Immature natural killer cell (primary cell): ENCODE measurements at places on chromosomes 3 and 15. TPM values are rescaled to one million over a fixed set of nuclear protein-coding genes. Genes with fewer than 3 reads are reported as not detected.

Gene SHF
- 2.0 TPM for polyA plus RNA-seq

Gene EXD1
- polyA plus RNA-seq = not detected

DNA sequence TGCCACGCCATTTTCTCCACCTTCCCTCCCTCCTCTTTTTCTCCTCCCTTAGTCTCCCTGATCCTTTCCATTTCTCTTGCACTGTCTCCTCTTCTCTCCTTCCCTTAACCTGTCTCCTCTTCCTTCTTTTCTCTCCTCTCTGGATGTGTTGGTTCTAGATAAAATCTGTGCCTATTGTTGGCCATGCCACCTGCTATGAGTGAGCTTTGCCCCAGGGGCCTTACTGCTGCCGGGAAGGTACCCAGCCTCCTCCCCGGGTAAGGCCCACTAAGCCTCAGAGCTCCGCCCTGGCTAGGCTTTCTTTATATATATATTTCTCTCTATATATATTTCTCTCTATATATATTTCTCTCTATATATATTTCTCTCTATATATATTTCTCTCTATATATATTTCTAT, 14.7 kb downstream of the GPD1L start:
- no peak for DNase-seq

Gene TRPM1
- not detected for polyA plus RNA-seq

Gene TUBGCP5
- polyA plus RNA-seq = 7.9 TPM

Gene CDAN1
- 3.9 TPM for polyA plus RNA-seq

DNA sequence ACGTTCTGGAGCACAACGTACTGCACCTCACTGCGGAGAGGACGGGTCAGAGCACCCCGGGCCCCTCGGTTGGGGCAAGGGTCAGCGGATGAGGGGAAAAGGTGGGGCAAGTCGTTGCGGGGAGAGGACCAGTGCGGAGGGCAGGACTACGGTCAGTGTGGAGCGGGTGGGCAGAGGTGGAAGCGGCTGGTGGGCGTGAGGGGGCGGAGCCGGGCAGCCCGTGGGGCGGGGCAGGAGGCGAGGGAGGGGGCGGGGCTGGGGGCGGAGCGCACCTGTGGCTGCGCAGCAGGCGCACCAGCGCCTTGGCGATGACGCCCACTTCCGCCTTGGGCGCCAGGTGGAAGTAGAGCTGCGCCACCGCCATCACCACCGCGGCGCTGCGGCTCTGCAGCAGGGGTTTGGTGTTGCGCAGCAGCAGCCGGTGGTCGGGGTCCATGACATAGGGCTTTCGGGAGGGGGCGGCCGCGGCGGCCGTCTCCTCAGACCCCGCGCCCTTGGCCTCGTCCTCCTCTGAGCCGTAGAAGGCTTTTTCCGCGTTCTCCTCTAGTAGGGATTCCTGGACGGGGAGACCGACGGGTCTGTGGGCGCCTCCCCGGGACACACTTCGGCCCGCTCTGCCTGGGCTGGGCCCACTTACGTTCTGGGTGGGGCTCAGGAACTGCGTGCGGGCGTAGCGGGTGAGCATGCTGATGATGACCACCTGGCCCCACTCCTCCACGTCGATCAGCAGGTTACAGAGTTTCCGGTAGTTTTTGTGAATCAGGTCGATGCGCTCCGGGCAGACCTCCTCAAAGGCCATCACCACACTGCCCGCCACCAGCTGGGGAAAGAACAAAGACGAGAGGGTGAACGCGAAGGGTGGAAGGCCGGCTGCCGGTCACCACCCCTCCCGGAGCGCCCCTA, 29.2 kb downstream of the AP3B2 start:
- DNase-seq = peak; percentile 61

GRCh38 chr15:61153291-61153690, 75.8 kb downstream of the RORA start:
- no peak for DNase-seq

Gene GRM2
- polyA plus RNA-seq = not detected

Gene GXYLT2
- polyA plus RNA-seq = not detected

Gene FETUB
- polyA plus RNA-seq = not detected

DNA sequence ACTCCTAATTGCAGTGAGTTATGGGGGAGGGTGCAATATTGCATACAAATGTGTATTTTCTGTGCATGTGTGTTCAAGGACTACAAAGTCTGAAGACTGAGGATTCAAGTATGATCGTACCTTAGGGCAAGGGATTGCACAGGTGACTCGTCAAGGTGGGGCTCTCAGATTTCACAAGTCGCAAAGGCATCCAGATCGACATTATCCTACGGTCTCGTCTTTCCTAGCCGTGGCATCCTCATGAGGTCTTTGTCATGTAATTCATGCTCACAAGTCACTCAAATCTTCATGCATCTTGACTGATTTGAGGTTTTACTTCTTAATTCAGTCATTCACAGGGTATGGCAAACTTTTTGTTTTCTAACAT, 191.4 kb upstream of the HES1 start:
- DNase-seq = no peak

Gene GPR149
- polyA plus RNA-seq = not detected

DNA sequence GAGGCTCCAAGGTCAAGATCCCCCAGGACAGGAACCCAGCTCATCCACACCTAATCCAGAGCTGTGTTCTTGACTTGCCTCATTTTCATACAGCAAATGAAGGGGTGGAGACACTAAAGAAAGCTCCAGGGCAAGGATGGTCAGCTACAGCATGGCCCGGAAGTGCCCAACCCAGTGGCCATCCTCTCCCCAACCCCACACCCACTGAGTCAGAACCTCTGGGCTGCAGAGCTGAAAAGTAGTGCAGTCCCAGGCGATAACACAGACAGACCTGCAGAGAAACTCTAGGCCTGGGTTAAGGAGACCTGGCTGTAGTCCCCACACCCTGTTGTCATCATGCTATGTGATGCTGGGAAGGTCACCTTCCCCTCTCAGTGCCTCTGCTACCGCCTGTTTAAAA, 85.3 kb downstream of the SEMA5B start:
- DNase-seq = no peak

DNA sequence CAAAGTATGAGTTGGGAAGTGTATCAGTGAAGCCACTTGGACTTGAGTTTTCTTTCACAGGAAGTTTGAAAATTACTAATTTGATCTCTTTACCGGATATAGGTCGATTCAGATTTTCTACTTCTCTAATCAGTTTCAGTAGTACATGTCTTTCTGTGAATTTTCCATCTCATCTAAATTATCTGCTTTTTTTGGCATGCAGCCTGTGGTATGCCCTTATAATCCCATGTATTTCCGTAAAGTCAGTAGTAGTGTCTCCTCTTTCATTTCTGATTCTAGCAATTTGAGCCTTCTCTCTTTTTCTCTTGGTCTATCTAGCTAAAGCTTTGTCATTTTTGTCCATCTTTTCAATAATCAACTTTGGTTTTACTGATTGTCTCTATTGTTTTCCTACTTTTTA, 168.4 kb upstream of the UBE2E1 start:
- DNase-seq = no peak

Gene DNAH12
- not detected for polyA plus RNA-seq

DNA sequence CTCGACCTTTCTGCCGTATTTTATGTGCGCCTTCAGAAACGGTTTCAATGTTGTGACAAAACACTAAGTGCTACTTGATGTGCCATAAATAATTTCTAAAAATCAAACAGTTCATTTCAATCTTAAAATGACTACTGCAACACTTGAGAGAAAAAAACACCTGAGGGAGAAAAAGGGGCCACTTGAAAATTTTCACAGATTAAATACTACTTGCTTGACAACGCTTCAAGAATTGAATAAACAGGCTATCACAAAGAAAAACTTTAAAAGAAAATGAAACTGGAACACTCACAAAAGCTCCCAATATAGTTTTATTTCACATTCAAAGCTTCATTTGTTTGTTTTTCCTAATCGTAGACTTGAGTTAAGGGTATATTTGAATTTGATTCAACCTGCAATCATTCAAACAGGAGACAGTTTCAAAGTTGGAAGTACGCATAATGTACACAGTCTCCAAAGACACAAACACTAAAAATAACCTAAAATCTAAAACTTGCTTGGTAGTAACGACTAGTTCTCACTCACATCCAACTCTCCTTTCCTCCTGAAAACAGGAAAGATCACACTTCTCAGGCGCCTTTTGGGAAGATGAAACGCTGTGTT, 380.7 kb downstream of the ERC2 start:
- DNase-seq = no peak

GRCh38 chr3:169528289-169528688, 135.2 kb downstream of the MECOM start:
- DNase-seq = no peak

- no peak for DNase-seq
Measured at GRCh38 chr15:85531083-85531482, 150.7 kb downstream of the AKAP13 start.

DNA sequence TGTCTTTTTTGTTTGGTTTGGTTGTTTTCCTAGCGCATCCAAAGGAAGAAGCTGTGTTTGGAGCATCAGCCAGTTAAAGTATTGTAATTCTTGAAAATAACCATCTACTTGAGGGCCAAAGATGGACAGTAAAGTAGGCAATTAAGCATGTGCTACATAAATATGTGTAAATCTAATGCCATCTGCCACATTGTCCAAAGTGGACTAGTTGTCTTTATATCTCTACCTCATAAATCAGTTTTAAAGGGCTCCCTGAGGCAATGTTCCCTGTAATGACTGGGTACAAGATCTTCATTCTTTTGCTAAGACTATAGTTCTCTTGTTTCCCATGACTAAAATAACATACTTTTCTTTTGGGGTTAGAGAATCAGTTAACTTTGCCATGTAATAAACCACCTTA, 460.0 kb upstream of the RARB start:
- no peak for DNase-seq

- DNase-seq = no peak
Measured at GRCh38 chr3:149628957-149629670, 28.7 kb downstream of the WWTR1 start.

- no peak for DNase-seq
Measured at GRCh38 chr3:102460579-102460978, 25.8 kb downstream of the ZPLD1 start.

DNA sequence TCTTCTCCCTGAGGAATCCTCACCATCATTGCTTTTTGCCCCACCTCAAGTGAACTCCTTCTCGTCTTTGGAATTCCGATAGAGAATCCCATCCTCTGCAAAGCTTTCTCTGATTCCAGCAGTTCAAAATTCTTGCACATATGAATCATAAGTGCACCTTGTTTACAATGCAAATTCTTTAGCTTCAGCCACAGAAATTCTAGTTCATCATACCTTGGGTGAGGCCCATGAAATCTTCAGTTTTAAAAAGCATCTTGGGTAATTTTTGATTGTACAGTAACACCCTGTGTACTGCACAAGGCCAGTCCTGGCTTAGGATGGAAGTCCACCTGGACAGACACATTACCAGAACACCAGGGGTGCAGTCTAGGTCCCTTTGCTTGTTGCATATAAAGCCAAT, 30.8 kb downstream of the MDFIC2 start:
- DNase-seq = no peak

- DNase-seq = no peak
Measured at GRCh38 chr3:24645047-24645446, 150.4 kb upstream of the THRB start.

GRCh38 chr15:52383100-52383588, 87.5 kb upstream of the MYO5C start:
- no peak for DNase-seq
